CMK (cell line): ENCODE measurements at places on chromosomes 5 and 9.

GRCh38 chr9:22446589-22446949 is at the start of gene DMRTA1:
DMRTA1 (plus strand) TSS chr9:22446824; CDS start chr9:22447066, 242 bp downstream.
- DNase-seq: no peak

GRCh38 chr5:50340757-50341156 is 100.3 kb downstream of the EMB start:
- no peak for DNase-seq

DNA sequence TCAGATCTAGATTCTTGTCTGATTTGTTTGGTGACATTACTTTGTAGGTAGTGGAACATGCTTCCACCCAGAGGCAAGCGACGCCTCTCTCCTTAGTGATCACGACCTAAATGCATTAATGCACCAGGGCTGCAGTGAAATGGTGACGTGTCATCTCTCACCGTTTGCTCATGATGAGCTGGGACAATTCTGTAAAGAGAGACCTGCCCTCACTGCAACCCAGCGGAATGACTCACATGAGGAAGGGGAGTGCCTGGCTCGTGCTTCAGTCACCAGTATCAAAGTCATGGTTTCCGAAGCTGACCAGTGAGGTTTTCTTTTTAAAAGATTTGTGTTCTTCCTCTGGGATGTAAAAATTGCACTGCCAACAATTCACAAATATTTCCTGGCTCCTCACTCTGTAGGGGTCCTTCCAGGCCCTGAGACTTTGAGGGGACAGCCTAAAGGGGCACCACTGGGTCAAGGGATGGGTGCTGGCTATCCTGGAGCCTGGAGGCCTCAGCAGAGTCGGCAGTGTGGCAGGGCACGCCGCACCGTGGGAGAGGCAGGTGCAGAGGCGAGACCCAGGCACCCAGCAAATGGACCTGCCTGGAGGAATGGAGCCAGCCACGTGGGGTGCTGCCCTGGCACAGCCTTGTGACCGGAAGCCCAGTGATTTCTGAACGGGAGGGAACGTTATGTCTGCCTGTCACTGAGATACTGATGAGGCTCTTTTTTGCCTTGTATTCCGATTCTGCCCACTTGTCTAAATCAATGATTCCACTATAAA is 17.3 kb downstream of the QSOX2 start:
- no peak for DNase-seq

DNA sequence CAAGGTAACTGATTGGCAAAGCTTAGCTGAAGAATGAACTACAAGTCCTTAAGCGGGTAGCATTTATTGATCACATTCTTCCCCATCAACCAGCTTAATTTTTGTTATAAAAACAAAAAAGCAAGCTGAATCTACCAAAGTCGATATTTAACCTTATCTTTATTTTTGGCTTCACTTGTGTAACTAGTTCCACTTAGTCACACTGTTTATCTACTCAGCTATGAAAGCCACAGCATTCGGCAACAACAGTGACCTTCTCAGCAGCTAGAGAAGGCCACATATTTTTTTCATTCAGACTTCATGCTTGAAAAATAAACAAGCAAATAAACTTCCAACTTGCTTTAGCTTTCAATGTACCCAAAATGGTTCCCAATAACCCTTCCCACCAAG is 69.4 kb downstream of the KLHL3 start:
- no peak for DNase-seq

DNA sequence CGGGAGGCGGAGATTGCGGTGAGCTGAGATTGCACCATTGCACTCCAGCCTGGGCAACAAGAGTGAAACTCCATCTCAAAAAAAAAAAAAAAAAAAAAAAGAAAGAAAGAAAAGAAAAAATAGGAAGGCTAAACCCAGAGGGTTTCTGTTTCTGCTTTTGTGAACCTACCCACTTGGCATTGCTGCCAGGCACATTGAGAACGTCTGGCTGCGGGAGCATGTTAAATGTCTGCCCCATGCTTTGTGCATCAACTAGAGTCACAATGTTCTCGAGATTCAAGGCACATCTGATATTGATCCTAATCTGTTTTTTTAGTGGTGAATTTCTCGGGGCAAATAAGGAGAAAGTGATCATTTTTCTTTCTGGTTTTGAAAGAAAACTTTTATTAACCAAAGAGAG is 2.8 kb downstream of the SLC25A25 start:
- DNase-seq: no peak

DNA sequence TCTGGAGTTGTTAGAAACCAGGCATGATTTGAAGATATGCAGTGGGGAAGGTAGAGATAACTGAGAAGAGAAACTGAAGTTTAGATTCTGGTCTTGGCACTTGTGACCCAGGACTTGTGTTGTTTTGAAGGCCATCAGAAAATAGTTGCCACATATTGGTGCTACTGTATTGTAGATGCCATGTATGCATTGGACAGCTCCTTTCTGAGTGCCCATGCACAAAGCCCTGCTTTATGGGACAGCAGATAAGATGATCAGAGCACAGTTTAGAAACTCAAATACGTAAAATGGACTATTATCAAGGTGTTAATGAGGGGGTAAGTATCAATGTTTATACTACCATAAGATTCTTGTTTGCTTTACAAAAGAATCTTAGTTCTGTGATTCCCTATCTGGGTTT is 84.9 kb downstream of the KIF4B start:
- no peak for DNase-seq

GRCh38 chr9:109812331-109812730 is 32.3 kb downstream of the PALM2AKAP2 start:
- DNase-seq: no peak

DNA sequence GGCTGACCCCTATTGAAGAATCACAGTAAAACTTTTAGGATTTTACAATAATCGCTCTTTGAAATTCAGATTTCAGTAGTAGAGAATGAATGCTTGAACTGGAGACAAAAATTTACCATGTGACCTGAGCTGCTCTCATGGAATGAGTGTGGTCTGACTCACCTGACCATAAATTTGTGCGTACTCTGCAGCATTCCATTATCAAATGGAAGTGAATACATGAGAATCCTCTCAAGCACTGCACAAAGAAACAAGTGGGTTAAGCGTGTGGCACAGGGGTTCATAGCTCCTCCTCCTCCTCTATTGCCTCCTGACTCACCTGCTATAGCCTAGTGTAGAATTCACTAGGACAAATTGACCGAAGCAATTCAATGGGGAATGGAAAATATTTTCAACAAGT is 269.8 kb upstream of the CDH9 start:
- DNase-seq: no peak

GRCh38 chr9:73411494-73411893 is 259.8 kb downstream of the ANXA1 start:
- no peak for DNase-seq

- no peak for DNase-seq
Measured at GRCh38 chr5:87007737-87008136, 259.9 kb upstream of the RASA1 start.

DNA sequence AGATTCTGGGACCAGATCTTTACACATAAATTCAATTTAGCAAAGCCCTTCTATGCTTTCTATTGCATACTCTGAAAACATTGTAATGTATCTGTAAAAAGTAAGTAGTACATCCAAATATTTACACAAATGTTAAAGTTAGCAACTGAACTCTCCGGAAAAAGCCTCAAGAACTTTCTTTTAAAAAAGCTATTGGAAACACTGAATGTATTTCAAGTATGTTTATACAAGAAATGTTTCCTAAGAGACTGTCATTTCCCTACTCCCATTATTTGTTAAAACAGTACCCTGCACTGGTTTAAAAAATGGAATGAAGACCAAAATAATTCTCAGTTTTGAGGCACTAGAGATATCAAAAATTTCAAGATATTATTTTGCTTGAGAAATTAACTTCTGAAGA is 44.8 kb upstream of the TRIM36 start:
- no peak for DNase-seq
